ENCODE measurements at places on chromosomes 1 and 21.

DNA sequence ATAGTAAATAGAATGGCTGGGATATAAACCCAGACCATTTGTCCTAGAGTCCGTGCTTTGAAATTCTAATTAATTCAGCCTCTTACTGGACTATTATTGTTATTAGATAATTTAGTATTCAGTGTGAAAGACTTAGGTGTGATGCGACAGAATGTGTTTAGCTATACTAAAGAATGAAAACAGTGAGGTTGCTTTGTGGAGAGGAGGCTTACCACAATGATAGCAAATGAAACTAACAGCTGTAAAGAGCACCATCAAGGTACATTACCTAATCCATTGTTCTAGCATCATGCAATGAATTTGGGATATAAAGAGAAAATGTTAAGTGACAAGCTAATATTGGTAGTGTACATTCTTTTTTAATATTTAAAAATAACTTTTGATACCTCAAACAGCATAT, 911.1 kb downstream of the KCNT2 start:
- no peak for DNase-seq

GRCh38 chr1:231337472-231338269, at the start of gene EXOC8:
EXOC8 (minus strand) TSS chr1:231337852; CDS start chr1:231337745, 107 bp downstream.
- peak; percentile 97 for DNase-seq

DNA sequence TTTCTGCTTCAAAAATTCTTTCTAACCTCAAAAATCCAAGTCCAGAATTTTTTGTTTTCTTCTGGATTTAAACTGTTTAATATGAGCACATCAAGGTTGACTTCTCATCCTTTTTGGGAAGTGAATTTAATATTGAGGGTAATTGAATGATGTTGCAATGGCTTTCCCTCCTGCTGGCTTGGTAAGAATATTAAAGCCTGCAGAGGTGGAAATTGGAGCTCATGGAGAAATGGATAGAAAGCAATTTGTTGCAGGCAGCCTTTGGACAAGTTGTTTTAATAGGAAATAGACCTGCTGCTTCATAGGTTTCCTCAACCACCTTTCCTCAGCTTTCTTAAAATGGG, 124.7 kb downstream of the SYT2 start:
- no peak for DNase-seq

DNA sequence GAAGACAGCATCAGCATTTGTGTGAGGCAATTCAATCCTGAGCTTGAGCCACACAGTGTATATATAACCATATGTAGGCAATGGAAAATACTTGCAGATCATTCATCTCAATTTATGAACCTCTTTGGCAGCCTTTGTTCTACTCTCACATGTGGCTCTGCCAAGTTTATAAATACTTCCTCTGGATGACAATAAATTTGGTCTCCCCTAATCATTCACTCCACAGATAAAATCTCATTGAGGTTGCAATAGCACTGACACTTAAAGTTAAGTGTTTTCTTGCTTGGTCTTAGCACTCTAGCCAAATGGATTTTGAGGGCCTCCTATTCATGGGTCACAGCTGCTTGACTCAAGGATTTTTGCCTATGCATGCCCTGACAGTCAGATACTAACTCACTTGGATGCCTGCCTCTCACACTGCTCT, 136.6 kb upstream of the VANGL1 start:
- no peak for DNase-seq

GRCh38 chr1:83746234-83746633, 252.7 kb downstream of the TTLL7 start:
- DNase-seq = no peak

GRCh38 chr21:16851054-16851453, 661.8 kb upstream of the CXADR start:
- DNase-seq = no peak

- no peak for DNase-seq
Observed at GRCh38 chr21:43958364-43959158, 53.5 kb upstream of the TRAPPC10 start.

DNA sequence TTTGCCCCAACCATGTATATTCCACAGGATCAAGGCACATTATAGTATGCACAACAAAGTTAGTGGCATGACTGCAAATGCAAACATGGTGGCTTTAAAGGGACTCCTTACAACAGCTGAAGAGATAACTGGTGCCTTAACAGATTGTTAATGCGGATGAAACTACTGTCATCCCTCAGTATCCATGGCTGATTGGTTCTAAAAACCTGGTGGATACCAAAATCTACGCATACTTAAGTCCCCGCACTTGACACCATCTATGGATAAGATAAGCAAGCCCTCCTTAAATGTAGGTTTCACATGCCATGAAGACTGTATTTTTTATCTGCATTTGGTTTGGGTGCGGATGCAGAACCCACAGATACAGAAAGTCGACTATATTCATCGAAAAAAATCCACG, 73.5 kb downstream of the ZNF644 start:
- no peak for DNase-seq

DNA sequence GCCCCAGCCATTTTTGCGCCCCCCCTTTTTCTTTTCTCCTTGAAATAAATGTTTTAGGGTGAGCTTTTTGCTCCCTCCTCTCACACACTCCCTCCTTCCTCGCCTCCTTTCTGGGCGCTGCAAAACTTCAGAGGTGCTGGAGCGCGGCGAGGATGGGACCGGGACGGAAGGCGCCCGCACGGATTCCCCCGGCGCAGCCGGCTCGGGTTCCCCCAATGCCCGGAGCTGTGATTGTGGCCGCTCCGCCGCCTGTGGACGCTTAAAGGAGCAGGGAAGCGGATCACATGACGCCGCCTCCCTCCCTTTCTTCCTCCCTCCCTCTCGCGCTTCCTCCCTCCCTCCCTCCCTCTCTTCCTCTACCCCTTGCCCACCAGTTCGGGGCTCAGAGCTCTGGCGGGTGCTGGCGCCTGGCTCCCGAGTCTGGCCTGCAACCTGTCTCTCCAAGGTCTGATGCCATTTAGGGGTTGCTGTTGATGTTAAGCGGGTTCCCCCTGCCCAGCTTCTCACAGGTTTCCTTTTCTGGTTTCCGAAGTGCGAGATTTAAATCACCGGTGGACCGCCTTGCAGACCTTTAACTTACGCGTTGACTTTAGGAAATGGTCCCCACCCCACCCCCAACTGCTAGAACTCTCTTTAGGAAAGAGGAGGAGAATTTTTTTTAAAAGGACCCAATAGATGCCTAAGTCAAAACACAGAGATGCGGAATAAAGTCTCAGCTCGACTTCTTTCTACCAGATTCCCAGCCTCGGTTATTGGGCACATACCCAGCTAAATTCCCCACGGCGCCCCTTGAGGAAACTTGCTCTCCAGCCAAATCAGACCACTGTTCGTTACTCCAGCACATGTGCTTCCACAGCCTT, at the start of gene WLS:
WLS (minus strand) TSS at position 235 of the 860 bp plus-strand sequence; CDS start at position 11, 224 bp downstream.
- peak; percentile 91 for DNase-seq

DNA sequence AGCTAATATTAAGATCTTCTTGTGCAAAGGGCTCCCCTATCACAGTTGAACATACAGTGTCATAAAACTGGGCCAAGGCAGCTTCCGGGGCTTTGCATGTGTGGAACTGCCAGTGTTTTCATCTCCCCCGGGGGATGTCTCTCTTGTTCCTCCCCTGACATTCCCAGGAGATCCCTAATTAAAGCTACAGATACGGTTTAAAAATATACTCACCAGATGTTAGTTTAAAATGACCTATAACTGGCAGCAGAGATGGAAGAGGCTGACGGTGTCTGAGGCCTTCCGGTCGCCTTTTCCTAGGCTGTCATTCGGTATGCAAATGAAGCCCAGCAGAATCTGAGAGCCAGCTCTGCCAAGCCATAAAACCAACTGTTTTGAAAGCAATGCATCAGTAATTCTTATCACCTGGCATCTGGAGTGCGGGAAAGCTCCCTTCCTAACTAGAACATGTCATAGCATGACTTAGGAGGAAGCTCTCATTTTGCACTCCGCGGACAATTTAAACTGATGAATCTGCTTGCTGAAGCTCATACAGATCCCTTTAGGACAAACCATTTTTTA, 436.5 kb upstream of the VAMP3 start:
- DNase-seq = peak; percentile 58

GRCh38 chr1:177926201-177926600, 43.7 kb downstream of the SEC16B start:
- DNase-seq = no peak

- peak; percentile 63 for DNase-seq
Observed at GRCh38 chr1:61301824-61302657, 219.7 kb downstream of the NFIA start.

GRCh38 chr1:92192246-92192645, 25.5 kb upstream of the C1orf146 start:
- no peak for DNase-seq

- peak; percentile 20 for DNase-seq
Observed at GRCh38 chr1:38958967-38959366, 17.3 kb upstream of the RHBDL2 start.

GRCh38 chr1:64043976-64044375, 159.4 kb upstream of the UBE2U start:
- DNase-seq = no peak

DNA sequence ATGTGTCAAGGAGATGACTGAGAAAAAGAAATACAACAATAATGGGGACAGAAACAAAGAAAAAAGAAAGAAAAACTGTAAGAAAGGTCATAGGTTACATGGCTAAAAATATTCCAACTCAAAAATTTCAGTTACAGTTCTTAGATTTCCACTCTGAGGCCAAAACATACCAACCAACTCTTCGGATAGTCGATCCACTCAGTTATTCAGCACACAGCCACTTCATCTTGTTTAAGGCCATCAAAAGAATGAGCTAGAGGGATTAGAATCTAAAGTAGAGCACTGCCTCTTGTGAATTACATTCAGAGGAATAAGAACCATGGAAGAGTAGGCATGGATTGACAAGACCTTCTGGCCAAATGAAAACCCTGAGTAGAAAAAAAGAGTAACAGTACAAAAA, 277.0 kb downstream of the MRPL39 start:
- DNase-seq = no peak

GRCh38 chr1:226882187-226882586, 11.8 kb downstream of the PSEN2 start:
- DNase-seq = no peak
